Activated CD4-positive, CD25-positive, alpha-beta regulatory T cell (primary cell): ENCODE measurements at places on chromosomes 6 and 20.

GRCh38 chr6:151885234-151885633, 77.8 kb downstream of the ESR1 start:
- no peak for DNase-seq

- DNase-seq: no peak
Observed at GRCh38 chr6:79797912-79798311, 149.4 kb downstream of the ELOVL4 start.

- no peak for DNase-seq
Observed at GRCh38 chr20:36645353-36645752, 643 bp downstream of the SLA2 start.

GRCh38 chr20:41571006-41571405, 47.2 kb downstream of the CHD6 start:
- DNase-seq: no peak

DNA sequence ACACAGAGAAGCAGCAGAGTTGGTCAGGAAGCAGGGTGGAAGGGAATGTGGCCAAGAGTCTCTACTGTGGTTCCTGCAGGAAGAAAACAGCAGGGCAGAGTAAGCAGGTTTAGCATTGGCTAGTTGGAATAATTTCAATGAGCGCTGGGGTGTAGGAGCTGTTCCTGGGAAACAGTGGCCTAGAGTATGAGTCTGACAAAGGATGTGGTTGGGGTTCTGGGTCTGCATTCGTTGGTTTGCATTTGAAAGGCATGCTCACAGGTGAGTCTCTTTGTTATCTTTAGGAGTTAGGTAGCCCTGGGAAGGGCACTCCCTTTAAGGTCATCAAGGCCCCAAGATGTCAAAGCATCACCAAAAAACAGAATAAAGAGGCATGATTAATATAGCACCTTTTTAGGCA, 911.6 kb upstream of the SLC35B3 start:
- no peak for DNase-seq

GRCh38 chr6:107123501-107123900, 8.2 kb upstream of the BEND3 start:
- DNase-seq: no peak

DNA sequence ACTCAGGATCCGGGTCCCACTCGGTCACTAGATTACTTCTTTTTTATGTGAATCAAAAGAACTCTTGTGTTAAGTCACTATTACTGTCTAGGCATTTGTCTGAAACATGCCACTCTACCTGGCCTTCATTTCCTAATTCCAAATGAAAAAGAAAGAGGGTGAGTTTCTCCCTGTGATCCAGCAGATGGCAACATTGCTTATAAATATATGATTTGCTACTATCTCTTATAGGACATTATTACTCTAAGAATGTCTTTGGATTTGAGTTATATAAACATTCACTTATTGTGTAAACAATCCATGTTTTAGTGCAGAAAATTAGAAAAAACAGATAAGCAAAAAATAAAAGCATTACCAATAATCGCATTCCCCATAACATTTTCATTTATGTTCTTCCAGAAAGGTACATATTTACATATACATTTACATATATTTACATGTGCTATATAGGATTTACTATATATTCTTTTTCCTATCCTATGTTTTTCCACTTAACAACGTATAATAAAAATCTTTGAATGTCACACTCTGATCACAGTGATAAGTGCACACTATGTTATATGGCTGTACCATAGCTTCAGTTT, 66.9 kb downstream of the FAXC start:
- DNase-seq: no peak

GRCh38 chr20:38620441-38620840, 18.8 kb downstream of the ARHGAP40 start:
- DNase-seq: no peak

GRCh38 chr6:129749749-129750120, 39.8 kb upstream of the ARHGAP18 start:
- DNase-seq: no peak

DNA sequence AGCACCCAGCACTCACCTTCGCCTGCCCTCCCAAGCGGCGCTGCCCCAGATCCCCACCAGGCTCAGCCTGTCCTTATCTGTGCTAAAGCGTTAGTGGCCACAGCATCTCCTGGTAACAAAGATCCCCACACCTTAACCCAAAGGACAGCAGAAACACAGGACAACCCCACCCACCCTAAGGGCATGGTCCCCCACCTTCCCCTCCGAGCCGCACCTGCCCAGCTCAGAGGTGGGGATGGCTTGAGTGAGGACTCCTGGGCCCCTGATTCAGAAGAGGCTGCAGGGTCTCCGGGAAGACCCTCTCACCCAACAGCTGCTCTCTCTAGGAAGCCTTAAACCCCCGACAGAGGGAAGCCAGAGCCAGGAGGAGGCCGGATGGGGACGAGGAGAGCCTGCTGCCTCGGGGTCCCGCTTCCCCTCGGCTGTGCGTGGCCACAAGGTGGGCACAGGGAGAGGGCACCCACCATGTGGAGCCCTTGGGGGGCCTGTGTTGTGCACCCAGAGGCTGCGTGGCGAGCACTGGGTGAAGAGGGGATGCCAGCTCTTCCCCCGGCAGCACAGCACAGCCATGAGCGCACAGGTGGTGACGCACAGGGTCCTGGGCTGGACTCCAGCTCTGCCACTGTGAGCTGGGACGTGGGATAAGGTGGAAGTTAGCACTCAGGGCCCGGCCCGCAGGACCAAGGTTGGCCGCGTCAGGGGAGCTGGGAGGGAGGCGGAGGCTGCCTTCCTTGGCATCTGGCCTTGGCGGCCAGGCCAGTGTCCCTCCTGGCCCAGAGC, 31.9 kb upstream of the MRGBP start:
- no peak for DNase-seq

DNA sequence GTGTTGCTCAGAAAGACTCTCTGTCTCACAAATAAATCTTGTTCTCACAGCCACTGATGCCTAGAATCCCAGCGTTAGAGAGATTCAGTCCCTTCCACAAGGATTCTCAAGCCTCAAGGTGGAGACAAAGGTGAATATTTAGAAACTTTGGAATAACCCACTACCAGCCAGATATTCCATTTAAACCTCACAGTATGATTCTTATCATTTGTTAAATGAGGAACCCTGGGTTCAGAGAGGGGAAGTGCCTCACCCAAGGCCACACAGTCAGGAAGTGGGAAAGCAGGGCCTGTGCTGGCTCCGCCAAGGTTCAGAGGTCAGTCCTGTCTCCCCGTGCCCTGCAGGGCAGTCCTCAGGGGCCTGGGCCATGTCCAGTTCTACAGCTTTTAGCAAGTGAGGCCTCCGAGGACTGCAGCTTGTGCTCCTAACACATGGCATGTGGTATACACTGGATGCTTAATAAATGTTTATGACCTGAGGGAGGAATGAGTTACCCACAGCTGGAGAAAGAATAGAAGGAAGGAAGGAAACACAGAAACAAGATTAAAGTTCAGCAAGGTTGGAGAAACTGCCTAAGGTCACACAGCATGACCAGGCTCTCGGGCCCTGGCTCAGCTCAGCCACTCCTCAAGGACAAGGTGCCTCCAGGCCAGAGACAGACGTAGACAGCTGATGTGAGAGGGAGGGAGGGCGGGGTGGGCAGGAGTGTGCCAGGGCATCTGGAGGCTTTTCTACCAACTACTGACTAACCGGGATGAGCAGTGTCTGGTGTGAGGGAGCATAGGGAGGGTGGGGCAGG, 3.9 kb upstream of the TGM2 start:
- no peak for DNase-seq

DNA sequence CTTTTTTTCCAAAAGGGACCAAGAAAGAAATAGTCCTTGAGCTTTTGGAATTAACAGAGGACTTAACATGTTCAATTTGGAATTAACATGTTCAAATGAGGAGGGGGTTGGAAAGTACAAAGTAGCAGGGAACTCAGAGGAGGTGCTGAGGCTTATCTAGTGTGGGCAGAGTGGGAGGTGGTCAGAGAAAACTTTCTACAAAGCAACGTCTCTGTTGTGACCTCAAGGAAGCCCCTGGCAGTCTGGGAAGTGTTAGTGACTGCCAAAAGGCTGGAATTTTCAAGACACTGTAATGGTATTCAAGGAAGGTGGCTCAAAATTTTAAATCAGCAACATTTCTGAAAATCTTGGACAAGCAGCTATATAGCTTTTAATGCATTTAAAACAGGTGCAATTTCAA, 7.3 kb downstream of the ECI2 start:
- DNase-seq: no peak

DNA sequence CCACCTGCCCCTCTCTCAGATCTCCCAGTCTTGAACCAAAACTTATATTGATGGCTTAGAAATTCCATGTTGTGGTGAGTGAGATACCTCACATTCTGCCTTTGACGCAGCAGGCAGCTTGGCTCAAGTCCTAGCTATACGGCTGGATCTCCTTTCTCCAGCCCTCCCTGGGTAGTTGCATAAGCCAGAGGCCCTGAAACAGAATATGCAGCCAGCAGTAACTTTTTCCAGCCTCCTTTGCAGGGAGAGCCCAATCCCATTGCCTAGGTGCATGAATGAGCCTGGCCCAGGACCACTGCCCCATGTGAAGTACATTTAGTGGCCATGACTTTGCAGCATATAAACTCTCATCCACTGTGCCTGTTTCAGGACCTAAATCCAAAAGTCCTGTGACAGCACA, 202.2 kb upstream of the CDYL start:
- DNase-seq: no peak

- no peak for DNase-seq
Observed at GRCh38 chr20:63364801-63365585, 3.8 kb upstream of the CHRNA4 start.

GRCh38 chr6:39665861-39666260, 59.3 kb downstream of the KIF6 start:
- no peak for DNase-seq

DNA sequence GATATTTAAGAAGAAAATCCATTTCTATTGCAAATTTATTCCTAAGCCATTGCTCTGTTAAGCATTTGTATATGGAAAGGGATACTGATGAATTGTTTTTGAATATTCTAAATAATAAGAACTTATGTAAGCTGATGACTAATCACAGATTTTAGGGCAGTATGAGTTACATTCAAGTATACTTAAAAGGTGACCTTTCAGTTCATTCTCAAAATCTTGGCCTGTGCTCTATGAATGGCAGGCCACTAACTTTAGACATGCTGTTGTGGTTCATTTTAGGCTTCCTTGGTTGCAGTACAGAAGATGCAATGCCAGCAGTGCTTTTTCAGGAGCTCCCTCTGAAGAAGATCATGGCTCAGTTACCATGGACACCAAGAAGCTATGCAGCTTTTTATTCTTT, 380.4 kb downstream of the CENPW start:
- DNase-seq: no peak

- DNase-seq: no peak
Observed at GRCh38 chr6:36135053-36135731, 4.9 kb downstream of the MAPK13 start.

DNA sequence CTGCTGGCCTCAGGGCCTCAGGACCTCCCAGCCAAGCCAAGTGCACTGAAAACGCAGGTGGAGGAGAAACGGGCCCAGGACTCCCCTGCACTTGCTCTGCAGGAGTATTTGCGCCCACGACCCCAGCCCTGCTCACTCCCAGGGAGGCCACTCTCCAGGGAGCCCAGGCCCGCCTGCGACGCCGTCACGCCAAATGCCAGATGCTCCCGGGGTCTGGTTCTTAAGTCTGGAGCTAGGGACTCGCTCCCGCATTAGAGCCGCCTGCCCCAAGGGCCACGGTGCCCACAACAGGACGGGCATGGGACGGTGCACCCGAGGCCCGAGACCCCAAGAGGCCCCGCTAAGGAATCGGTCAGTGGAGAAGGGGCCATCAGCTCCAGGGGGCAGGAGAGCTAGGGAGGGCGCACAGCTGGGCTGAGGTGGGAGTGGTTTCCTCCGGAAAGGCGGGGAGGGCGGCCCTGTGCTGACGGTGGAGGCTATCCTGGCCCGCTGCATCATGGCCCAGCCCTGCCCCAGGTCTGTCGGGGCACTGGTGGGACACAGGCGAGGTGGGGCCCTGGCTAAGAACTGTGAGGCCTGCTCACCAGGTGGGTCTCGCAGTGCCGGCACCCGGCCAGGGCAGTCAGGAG, 44.1 kb upstream of the CHRNA4 start:
- DNase-seq: no peak

- DNase-seq: no peak
Observed at GRCh38 chr20:38255393-38255792, 5.1 kb downstream of the KIAA1755 start.

DNA sequence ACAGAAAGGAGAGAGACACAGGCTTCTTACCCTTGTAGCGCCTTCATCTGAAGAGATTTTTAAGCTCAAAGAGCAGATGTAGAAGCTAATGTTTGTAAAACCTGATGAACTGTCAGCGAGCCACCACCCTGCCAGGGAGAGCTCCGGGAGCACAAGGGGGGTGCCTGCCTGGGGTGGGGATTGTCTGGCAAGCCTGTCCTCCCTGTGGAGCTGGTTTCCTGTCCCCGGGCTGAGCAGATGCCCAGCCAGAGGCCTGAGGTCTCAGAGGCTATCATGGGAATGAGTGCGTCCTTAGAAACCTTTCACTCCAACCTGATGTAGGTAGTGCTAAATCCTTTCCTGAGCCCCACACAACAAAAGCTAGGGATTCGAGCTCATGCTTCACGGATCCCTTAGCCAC, 41.9 kb upstream of the NR2E1 start:
- no peak for DNase-seq

DNA sequence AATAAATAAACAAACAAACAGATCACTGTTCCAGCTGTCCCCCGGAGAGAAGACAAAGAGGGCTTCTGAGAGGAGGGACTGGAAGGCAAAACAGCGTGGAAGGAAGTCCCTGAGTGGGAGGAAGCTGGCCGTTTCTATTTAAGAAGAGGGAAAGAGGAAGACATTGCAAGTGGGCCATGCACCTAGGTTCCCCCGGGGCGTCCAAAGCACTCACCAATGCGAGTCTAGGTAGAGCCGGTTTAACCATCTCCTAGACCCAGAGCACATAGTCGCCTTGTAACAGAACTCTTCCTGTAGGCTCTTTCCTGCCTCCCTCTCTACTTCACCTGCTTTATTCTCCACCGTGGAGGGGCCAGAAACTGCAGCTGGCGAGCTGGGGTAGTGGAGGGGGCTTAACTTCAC, 158.4 kb downstream of the ZDHHC14 start:
- DNase-seq: no peak
